Caco-2 (cell line): ENCODE measurements at places on chromosomes 16 and 17. TPM values are rescaled to one million over a fixed set of nuclear protein-coding genes. Genes with fewer than 3 reads are reported as not detected.

GRCh38 chr16:83520596-83520995 lies 287.2 kb upstream of the HSBP1 start:
- DNase-seq: no peak

- DNase-seq: no peak
Measured at GRCh38 chr17:13750816-13751793, 149.4 kb upstream of the HS3ST3A1 start.

GRCh38 chr17:79878329-79878947 lies 39.2 kb upstream of the CBX4 start:
- no peak for DNase-seq

DNA sequence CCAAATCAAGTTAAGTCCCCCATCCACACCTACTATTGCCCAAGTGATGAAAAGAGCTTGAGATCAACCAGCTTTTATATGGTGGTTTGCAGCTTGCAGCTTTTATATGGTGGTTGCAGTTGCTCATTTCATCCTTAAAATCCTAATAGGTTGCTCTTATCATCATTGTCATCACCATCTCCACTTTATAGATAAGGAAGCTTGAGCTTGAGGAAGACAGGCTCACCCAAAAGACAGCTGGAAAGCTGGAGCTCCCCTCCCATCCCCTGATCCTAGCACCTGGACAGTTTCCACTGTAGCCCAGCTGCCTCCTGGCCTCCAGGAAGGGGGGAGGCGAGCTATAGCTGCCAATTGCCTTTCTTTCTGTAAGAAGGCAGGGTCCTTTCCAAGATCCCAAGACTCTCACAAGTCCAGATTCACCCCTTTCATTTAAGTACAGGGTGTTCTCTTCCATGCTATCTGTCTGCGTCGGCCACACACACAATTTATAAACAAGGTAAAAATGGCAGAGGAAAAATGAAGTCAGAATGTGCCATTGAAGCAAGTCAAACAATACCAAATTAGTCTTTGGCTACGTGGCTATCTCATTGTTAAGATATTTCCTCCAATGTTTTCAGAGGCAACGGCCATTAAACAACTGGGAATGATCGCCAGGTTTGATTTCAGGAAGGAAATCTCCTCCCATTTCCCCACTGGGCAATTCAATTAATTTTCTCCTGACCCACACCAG lies 63.3 kb downstream of the PECAM1 start:
- DNase-seq: no peak

- DNase-seq: no peak
Measured at GRCh38 chr17:63837962-63838600, 4.4 kb downstream of the SMARCD2 start.

DNA sequence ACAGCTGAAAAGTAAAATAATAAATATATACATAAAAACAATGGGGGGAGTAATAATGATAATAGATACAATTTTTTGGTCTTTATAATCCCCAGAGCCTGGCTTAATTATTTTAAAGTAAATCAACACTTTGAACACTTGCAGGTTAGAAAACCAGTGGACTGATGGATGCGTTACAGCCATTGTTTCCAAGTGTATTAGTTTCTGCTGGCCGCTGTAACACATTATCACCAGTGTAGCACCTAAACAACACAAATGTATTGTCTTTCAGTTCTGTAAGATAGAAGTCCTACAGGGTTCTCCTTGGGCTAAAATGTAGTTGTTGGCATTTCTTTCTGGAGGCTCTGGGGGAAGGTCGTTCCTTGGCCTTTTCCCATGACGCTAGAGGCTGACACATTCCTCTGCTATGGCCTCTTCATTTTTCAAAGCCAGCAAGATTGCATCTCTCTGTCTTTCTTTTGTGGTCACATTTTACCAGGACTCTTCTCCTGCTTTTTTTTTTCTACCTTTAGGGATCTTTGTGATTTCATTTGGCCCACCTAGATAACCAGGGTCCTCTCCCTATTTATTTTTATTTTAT lies 116.8 kb downstream of the WWOX start:
- no peak for DNase-seq

DNA sequence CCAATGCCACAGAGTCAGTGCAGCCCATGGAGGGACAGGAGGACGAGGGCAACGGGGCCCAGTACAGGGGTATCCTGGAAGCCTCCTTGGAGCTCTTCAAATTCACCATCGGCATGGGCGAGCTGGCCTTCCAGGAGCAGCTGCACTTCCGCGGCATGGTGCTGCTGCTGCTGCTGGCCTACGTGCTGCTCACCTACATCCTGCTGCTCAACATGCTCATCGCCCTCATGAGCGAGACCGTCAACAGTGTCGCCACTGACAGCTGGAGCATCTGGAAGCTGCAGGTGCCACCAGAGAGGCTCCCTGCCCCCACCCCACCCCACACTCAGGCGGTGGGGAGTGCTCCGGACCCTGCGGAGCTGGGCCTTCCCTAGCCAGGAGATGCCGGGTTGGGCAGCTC lies 16.6 kb downstream of the TRPV2 start:
- no peak for DNase-seq

DNA sequence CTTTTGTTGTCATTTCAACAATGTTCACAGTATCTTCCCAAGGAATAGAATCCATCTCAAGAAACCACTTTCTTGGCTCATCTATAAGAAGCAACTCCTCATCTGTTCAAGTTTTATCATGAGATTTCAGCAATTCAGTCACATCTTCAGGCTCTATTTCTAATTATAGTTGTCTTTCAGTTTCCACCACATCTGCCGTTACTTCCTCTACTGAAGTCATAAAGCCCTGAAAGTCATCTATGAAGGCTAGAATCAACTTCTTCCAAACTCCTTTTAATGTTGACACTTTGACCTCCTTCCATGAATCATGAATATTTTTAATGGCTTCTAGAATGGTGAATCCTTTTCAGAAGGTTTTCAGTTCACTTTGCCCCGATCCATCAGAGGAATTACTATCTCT lies 102.1 kb downstream of the CDH13 start:
- no peak for DNase-seq

TBC1D3I gene
- 0.50 and 1.00 TPM in 2 replicates for total RNA-seq

MT4 gene
- not detected in 2 replicates for total RNA-seq
